Islet precursor cell (in vitro differentiated cells): ENCODE measurements at places on chromosomes 12 and 14.

DNA sequence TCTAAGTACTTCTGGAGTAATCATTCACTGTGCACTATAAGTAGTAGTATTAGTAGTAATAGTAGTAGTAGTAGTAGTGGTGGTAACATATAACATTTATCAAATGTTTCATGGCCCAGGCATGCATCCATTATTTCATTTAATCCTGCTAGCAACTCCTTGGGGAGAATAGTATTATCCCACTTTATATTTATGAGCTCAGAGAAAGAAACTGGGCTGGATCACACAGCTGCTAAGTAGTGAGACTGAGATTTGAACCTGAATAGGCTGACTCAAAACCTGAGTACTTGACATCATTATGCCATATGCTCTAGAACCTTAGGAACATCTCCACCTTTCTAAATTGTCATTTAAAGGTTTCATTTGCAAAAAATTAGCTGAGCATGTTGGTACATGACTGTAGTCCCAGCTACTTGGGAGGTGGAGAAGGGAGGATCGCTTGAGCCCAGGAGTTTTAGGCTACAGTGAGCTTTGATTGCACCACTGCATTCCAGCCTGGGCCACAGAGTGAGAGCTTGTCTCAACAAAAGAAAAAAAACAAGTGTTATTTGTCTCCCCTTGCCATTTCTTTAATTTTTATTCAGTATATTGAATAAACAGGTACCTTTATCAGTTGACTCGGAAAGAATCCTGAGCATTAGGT lies 11.4 kb upstream of the NID2 start:
- DNase-seq, result peak; percentile 75

DNA sequence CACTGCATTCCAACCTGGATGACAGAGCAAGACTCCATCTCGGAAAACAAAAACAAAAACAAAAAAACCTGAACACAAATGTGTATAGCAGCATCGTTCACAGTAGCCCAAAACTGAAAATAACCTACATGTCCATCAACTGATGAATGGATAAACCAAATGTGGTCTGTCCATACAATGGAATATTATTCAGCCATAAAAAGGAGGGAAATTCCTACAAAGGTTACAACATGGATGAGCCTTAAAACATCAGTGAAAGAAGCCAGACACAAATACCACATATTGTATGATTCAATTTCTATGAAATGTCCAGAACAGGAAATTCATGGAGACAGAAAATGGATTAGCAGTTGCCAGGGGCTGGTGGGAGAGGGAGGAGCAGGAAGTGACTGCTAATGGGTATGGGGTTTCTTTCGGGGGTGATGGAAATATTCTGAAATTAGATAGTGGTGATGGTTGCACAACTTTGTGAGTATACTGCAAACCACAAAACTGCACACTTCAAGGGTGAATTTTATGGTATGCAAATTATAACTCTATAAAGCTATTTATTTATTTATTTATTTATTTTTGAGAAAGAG lies 4.0 kb downstream of the MYL2 start:
- no peak for DNase-seq

DNA sequence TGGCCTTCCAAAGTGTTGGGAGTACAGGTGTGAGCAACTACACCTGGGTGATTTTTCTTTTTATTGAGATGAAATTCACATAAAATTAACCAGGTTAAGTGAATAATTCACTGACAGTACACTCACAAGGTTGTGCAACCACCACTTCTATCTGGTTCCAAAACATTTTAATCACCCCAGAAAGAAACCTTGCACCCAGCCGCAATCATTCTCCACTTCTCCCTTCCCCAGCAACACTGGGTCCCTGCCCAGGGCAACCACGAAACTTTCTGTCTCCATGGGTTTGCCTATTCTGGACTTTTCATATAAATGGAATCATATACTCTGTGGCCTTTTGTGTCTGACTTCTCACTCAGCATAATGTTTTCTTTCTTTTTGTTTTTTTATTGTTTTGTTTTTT lies 26.3 kb upstream of the MLXIP start:
- DNase-seq, result no peak

GRCh38 chr12:34601689-34602088 lies 579.4 kb downstream of the ALG10 start:
- no peak for DNase-seq

DNA sequence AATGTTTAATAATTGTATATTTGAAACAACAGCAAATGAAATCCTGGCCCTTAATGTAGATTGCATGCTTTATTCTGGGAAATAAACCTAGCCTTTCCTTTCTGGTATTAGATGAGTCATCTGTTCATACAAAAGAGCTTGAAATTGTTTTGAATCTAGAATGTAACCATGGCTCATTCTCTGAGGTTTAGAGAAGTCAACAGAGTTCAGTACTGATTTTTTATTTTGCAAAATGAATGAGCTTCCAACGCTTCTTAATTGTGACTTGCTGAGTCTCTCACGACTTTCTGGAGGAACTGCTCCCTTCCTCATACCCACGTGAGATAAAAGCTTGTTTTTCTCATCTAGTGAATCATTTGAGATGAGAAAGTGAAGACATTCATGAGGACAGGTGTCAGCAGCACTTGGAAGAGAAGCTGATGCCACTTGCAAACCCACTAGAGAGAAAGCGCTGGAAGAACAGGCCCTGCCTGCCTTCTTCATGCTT lies 509.6 kb downstream of the VRK1 start:
- no peak for DNase-seq

DNA sequence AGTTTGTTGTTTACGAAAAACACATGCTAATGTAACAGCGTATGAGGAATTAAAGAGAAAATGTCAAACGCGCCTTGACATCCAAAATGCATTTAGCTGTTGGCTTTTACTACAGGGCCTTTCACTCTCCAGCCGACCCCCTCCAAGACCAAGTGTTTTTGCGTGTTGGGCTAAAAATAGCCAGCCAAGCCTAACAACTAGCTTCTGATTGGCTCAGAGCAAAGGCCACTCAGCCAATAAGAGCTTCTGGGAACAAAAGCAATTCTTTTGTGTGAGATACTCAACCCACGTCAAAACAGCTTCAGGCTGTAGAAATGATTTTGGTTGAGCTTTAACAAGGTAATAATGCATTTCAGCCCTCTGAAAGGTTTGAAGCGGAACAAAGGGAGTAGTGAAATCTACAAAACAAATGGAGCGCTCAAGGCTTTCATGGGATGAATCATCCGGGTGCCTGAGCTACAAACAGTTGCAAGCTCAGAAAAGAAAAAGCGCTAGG lies 198.7 kb upstream of the DCN start:
- DNase-seq, result peak; percentile 97

DNA sequence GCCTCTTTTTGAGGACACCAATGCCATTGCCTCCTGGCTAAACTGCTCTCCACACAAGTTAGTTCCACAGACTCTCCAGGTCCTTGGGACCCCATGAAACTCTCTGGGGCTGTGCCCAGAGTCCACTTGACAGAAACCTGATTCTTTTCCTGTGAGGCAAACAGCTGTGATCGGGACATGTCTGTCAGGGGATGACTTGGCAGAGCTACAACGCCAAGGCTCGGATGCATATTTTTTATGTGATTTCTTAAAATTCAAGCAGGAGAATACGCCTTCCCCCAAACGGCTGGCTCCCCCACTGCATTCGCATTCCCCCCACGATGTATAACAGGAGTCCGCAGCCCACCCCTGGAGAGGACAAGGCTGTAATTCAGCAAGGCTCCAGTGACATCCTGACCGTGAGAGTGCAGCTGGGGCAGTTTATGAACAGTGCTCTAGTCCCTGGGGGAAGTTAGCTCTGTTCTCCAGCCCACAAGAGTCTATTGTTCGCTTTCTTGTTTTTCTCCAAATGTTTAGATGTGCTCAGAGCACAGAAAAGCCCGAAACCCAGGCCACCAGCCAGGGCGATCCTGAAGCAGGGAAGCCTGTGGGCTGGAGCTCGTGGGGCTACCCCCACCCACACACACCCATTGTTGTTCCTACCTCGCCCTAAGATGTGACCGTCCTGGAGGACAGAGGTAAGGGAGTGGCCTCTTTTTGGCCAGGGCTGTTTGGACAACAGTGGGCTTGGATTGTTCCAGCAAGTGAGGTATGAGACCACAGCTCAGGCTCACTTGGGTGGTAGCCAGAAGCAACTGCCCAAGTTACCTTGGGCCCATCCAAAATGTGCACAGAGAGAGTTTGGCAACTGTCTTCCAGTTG lies 159.5 kb downstream of the ZFP36L1 start:
- peak; percentile 71 for DNase-seq

GRCh38 chr12:4012977-4013968 lies 140.1 kb upstream of the PARP11 start:
- no peak for DNase-seq

DNA sequence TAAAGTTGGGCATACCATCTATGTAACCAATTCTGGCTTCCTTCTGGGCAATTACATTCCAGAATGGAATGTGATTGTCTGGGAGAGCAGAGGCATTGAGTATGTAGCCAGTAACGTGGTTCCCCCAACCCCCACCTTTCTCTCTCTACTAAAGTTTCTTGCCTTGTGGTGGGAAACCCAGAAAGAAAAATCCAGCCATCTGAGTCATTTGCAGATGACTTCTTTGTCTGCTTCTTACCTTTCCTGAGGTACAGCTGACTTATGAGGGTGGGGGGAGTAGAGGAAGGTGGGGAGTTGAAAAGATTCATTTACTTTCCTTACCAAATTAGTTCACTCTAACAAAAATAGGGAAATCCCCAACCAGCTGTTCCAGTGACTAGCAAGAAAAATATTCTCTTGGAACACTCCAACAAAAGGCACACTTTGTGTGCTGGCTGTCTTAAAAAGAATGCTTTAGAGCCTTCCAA lies 112.1 kb upstream of the FRMD6 start:
- peak; percentile 94 for DNase-seq

- no peak for DNase-seq
Observed at GRCh38 chr14:27278341-27278740, 680.5 kb upstream of the NOVA1 start.

- DNase-seq, result no peak
Observed at GRCh38 chr14:104973385-104974145, 4.6 kb downstream of the AHNAK2 start.

- DNase-seq, result peak; percentile 78
Observed at GRCh38 chr12:20368651-20369304, 441 bp downstream of the PDE3A start.

DNA sequence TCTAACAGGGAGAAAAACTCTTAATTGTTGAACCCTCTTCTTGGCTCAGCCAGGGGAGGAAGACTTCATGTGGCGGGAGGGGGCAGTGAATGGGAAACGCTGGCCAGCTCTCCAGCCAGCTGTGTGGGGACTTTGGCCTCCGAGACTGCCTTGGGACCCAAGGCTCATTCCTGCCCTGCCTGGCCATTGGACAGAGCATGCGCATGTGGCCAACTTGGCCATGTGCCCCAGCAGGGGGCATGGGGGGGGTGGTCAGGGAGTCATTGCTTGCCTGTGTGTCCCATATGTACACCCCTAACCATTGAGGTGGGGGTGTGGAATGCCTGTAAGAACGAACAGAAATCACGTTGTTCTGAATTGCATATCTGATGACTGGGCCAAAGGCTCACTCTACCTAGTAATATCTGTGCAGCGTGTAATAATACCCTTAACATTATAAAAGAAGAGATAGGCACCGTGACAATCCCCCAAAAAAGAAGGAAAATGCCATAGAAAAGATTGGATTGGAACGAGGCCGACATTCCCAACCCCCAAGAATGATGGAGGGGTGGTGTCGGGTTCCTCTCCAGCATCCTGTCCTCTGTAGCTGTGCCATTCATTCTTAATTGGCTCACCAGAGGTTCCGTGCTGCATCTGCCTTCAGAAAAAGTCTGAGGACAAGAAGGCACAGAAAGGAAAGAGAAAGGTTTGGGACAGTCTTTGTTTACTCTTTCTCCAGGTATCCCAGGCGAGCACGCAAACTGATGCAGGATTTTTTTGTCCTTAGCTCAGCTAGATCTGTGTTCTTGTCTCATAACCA lies 3.5 kb upstream of the FAR2 start:
- DNase-seq, result no peak

DNA sequence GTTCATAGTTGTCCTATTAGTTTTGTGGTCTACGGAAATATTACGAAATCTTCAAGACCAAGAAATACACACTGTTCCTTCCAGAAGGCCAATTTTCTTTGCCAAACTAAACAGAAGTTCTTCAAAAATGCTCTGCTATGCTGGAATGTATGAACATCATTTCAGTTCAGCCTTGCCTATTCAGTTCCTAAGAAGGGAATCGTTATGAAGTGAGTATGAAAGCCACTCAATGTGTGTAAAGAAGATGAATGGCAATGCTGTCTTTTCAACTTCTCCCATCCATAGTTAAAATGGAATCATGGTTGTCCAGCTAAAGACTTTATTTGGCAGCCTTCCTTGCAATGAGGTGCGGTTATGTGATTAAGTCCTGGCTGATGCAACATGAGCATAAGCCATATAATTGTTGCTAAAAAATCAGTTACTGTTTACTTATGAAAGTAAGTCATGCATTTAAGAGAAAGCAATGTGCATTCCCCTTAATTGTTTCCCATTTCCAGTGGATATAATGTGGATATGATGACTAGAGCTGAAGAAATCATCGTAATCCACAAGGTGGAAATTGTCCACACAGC lies 73.8 kb upstream of the PTPRR start:
- no peak for DNase-seq

DNA sequence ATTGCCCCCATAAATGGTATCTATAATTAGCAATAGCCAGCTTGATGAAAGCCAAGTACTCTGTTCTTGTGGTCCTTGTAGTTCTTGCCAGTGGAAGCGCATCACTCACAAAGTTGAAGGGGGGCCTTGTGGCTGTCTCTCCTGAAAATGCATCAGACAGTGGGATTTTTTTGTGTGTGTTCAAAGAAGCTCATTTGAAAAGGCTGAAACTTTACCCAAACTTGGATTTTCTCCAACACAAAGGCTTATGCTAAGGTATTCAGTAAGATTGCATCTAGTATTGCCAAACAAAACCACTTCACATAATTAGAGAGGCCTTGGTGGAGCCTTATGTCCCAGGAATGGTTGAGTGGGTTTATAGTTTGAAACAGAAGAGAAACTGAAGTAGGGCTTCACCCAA lies 216.7 kb upstream of the TMTC1 start:
- no peak for DNase-seq

DNA sequence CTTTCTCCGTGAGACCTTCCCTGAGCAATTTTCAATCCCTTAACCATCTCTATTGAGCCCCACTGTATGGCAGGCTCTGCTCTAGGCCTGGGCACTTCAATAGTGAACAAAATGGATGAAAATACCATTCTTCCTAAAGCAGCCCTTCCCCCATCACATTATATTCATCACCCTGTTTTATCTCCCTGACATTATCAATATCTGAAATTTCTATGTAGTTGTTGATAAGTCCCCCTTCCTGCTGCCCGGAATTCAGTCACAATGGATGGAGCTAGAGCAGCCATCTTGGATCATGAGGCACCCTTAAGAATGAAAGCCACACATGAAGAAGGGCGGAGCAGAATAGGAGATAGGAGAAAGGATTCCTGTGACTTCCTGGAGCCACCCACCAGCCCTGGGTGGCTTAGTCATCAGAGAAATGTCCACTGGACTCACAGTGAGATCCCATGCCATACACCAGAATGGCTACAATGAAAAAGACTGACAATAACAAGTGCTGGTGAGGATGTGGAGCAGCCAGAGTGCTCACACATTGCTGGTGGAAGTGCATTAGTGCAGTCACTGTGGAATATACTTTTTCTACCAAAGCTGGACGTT lies 33.9 kb downstream of the SCARB1 start:
- no peak for DNase-seq
